ENCODE measurements at places on chromosomes 13 and 19.
A peak's percentile ranks its signal among the peaks of the same experiment; 100 is the strongest.

GRCh38 chr13:34913040-34913439 lies 29.0 kb upstream of the NBEA start:
- no peak for DNase-seq

DNA sequence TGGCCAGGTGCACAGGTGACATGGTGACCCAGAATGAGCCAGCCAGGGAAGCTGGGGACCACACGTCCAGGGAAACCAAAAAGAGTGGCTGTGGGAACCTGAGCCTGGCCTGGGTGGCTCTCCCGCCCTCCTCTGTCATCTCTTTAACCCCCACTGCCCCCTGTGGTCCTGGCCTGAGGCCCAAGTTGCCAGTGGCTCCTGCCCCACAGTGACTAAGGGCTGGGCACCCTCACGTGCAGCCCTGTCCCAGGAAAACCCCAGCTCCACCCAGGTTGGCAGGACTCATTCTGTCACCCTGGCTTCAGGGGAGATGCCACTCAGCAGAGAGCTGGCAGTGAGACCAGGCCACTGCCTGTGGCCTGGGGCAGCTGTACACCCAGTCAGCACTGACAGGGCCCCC lies 30.6 kb upstream of the ISYNA1 start:
- DNase-seq = no peak

- no peak for DNase-seq
These were observed 31.3 kb upstream of the STARD13 start for GRCh38 chr13:33316890-33317289.

- DNase-seq = no peak
These were observed 4.3 kb downstream of the TMEM161A start for GRCh38 chr19:19133985-19134384.

- DNase-seq = no peak
These were observed 4.7 kb upstream of the MYBPC2 start for GRCh38 chr19:50427997-50428425.

DNA sequence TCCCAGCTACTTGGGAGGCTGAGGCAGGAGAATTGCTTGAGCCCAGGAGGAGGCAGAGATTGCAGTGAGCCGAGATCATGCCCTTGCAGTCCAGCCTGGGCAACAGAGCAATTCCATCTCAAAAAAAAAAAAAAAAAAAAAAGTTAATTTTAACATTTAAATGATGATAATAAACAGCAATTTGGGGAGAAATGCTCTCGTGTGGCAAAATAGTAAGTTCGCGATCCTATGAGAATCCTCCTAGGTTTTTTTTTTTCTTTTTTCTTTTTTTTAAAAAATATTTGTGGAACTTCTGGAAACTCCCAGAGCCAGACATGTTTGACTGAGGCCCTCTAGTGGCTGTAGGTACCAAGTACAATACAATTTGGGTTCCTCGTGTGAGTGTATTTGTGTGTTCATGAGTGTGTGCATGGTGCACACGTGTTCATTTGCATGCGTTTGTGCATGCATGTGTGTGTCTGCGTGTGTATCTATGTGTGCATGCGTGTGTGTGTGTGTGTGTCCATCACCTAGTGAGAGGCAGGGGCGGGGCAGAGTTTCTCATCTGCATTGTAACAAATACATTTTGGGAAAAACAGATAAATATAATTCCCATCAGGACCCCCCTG lies 31.2 kb downstream of the TMPRSS9 start:
- no peak for DNase-seq

DNA sequence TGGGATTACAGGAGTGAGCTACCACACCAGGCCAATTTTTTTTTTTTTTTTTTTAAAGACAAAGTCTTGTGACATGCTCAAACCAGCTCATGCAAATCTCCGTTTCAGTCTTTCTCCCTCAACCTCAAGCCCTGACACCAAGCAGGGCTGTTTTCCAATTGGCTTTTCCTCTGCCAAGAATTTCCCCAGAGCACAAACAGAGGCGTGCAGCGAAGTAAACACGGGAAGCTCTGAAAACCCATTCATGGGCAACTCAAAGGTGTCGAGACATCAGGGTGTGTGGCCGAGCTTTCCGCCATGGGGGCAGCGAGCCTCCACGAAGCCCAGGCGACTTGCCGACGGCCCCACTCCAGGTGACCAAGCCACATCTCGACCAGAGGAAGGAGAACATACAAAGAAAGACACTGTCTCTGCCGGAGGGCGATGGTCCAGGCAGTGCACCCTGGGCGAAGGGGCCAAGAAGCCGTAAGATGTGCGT lies 70.0 kb downstream of the INSR start:
- DNase-seq = no peak

DNA sequence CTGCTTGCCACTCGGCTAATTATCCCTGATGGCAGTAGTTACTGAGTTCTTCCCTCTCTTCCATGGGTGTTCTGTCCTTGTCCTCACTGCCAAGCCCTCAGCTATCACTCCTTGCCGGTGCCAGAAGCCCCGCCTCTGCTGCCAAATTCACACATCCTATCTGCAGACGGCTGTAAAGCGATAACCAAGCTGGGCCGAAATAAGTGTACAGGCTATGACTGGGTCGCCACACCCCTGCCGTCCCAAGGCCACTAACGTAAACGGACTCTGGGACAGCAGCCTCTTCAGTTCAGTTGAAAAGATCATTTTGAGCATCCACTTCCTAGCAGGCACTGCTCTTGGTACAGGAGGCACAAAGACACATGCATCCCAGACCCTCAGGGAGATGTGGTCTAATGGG lies 13.3 kb downstream of the SLC7A1 start:
- no peak for DNase-seq

- DNase-seq = peak; percentile 98
These were observed at the start of gene SMG9 for GRCh38 chr19:43754503-43755255. Gene SMG9, minus strand, starts transcription at chr19:43754962. Its CDS starts 4,221 bp downstream, at chr19:43750741.
